ENCODE measurements at places on chromosomes 7 and 10. TPM values are rescaled to one million over a fixed set of nuclear protein-coding genes. Genes with fewer than 3 reads are reported as not detected.

DNA sequence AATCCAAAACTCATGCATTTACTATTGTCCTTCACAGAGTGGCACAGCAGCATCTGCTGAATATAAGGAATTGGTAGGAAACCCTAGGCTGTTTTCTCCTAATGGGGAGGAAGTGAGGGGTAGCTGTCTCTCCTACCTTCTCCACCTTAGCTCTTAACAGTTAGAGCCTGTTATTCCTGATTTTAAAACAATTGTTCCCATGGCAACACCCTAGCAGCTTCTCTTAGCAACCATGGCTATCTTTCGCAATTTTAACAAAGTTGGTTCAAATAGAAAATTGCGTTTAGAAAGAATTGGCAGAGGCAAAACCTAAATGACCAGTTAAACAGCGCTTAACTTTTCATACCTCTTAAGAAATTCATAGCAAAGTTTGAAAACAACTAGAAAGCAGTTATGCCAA is 603.4 kb upstream of the AUTS2 start:
- DNase-seq = no peak

DNA sequence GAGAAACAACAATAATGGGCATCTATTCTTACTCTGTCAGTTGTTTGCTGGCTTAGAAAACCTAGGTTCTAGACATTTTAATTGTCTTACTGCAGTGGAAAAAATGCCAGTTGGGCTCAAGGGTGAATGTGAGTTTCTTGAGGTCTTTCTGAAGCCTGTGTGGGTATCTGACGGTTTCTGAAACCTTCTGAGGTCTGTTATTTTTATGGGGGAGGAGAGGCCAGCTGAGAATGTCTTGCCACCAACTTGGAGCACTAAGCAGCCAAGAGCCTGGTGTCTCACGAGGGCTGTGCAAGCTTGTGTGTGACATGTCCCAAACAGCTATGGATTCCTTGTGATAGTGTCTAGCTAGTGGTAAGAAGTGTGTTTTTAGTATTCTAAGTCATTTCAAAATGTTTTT is 24.2 kb upstream of the DDC start:
- DNase-seq = no peak

- DNase-seq = no peak
Observed at GRCh38 chr10:15603446-15604011, 116.2 kb downstream of the ITGA8 start.

GRCh38 chr7:1567896-1568510 is 1.8 kb downstream of the PSMG3 start:
- no peak for DNase-seq

DNA sequence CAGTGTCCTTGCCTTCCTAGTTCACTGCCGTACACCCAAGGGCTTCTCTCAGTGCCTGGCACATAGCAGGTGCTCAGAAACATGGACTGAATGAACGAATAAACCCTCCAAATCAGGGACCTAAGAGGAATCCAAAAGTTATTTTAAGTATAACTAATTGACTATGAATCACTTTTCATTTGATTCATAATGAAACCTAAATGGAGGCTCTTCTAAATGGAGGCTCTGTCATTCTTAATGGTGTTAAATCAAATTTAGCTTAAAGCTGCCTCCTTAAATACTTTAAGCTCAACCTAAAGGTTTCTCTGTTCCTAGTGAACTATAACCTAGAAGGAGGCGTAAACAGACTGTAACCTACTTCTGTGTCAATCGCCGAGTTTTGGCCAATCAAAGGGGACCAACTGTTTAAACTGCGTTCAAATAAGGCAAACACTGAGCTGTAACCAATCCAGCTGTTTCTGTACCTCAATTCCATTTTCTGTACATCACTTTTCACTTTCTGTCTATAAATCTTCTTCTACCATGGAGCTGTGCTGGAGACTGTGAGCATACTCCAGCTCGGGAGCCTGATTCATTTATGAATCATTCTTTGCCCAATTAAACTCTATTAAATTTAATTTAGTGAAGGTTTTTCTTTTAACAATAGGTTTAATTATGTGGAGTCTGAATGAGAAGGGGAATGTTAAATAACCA is 11.0 kb downstream of the PYROXD2 start:
- DNase-seq = no peak

The CALN1 gene
- 0.90 TPM for polyA plus RNA-seq

- peak; percentile 33 for DNase-seq
Observed at GRCh38 chr10:5448333-5449001, 36.1 kb downstream of the NET1 start.

DNA sequence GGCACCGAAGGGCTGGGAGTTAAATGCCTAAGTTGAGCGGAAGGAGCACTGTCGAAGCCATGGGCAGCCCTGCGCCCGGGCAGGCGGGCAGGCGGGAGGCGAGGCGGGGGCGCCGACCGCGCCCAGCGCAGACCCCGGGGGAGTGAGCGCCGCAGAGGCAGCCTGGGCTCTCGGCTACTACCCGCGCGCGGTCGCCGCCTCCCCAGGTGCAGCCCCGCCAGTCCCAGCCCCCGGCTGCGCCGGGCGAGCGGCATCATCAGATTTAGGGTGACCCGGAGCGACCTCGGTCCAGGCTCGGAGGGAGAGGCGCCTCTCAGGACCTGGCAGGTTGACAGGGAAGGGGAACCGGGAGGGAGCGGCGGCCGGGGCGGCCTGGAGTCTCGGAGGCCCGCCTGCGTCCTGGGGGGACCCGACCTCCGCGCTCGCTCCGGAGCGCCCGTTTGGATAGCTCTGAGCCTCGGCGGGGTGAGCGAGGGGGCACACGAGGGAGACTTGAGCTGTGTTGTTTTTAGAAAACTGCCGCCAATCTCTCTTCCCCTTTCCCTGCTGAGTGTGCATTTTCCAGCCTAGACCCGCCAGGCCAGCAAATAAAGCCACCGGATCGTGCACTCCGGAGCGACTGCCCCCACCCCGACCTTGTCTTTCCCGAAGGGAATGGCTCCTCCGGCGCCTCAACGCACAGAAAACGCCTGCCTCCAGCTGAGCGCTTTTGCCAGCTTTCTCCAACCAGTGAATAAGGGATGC is 2.3 kb upstream of the NRP1 start:
- DNase-seq = peak; percentile 61

The C10orf95 gene
- 0.65 TPM for polyA plus RNA-seq

The FKBP6 gene
- polyA plus RNA-seq = 0.27 TPM

DNA sequence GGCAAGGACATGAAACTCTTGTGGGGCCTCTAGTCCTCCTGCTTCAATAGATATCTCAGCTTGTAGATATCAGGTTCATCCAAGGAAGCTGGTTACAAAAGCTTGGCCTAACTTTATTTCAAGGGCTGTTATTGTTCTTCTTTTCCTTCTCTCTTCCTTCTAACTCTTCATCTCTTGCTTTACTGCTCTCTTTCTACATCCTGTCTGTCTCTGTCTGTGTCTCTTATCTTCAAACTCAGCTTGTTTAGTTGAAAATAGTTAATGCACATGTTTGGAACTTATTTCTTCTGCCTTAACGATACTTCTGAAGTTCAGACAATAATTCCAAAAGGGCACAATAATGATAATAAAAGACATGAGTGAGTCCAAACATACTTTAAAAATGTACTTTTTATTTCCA is 393.9 kb downstream of the NXPH1 start:
- DNase-seq = no peak

GRCh38 chr7:47285860-47286491 is 295.9 kb downstream of the TNS3 start:
- no peak for DNase-seq

The SUN3 gene
- polyA plus RNA-seq = 0.44 TPM

- no peak for DNase-seq
Observed at GRCh38 chr10:15455456-15455855, 84.4 kb upstream of the FAM171A1 start.

DNA sequence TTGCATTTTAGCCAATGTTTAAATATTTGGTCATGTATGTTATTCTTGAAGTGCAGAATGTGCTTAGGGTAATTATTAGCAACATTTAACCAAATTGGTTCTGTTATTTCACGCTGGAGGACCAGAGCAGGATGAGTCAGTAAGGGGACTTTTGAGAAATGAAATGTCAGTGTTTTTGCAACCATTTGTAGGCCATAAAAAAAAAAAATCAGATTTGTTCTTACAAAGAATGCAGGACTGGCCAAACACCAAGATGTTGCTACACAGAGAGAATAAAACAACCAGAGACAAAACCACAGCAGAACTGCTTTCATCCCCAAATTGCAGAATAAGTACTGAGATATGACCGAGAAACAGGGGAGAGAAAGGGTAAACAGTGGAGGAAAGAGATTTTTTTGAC is 62.1 kb downstream of the TPST1 start:
- DNase-seq = no peak

DNA sequence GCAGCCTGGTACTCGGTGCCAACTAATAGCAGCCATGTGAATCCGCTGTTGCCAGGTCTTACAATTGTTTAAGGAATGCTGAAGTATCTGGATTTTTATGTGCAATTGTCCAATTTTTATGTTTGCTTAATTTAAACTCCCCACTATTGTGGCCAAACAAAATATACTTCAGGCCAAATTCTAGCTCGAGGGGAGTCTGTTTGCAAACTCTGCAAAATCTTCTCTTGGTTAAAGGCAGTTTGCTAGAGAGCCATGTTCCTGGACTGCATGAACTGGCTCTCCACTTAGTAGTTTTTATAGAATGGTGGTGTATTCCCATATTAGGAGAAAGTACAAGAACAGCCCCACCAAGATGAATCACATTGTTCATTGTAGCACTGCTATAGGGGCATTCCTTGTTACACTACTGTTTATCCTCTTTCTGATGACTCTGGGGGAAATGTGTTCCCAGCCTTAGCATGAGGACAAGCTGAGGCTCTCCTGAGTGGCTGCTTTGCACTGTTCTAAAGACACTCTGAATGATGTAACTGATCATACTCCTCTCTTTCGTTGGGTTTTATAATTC is 178.0 kb upstream of the GLI3 start:
- peak; percentile 45 for DNase-seq

- no peak for DNase-seq
Observed at GRCh38 chr7:36161996-36162395, 8.9 kb downstream of the EEPD1 start.

GRCh38 chr10:77281719-77282118 is 355.9 kb downstream of the KCNMA1 start:
- DNase-seq = no peak

DNA sequence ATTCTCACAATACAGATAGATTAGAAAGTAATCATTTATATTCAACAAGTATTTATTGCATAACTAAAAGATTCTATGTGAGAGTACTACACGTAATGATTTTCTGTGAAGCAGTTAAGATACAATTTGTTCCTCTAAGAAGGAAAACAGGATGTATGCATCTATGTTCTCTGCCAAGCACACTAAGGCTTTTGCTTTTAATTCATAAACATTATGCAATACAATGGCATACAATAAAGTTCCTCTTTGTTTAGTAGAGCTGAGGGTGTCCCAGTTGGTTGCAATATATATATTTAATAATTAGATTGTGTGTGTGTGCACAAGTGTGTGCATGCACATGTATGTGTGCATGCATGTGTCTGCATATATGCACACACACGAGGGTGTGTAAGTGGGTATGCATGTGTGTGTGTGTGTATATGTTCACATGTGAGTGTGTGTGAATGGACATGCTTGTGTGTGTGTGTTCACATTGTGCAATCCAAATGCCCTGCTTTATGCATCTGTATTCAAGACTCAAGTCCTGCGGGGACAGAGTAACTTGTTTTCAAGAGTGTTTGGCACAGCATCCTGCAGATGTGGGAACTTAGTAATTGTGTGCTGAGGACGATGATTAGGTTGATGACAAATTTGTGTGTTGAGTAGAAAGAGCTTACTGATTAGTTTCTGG is 481.5 kb upstream of the KLF6 start:
- DNase-seq = no peak

- no peak for DNase-seq
Observed at GRCh38 chr7:24138343-24138742, 145.6 kb upstream of the NPY start.

All from right renal pelvis (tissue), 4 donors.